ENCODE measurements at places on chromosomes 7 and 10. TPM values are rescaled to one million over a fixed set of nuclear protein-coding genes. Genes with fewer than 3 reads are reported as not detected.

- no peak for DNase-seq
Measured at GRCh38 chr10:30114881-30115625, 55.7 kb upstream of the JCAD start.

DNA sequence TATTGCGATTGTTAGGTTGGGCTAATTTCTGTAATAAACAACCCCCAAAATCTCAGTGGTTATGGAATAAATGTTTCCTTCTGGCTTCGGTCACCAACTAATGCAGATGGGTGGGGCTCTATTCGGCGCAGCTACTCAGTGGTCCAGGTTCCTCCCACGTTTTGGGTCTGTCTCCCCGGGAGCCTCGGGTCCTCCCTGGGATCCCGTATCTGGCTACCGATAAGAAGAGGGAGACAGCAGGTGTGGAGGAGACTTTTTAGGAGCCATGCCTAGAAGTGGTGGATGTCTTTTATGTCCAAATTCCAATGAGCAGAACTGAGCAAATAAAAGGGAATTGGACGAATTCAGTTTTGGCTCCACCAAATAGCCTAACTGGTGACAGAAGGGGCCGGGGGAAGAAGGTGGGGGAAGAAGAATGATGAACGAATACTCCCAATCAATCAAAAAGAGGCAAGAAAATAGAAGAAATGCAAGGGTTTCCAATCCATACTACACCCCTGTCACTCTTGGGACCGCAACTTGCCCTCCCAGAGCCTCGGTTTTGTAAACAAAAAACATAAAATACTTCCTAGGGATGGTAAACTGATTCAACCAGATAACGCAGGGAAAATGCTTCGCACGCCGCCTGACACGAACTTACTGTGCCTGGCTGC is 498 bp upstream of the C10orf53 start:
- no peak for DNase-seq

Gene SPDYE8
- total RNA-seq, result not detected

DNA sequence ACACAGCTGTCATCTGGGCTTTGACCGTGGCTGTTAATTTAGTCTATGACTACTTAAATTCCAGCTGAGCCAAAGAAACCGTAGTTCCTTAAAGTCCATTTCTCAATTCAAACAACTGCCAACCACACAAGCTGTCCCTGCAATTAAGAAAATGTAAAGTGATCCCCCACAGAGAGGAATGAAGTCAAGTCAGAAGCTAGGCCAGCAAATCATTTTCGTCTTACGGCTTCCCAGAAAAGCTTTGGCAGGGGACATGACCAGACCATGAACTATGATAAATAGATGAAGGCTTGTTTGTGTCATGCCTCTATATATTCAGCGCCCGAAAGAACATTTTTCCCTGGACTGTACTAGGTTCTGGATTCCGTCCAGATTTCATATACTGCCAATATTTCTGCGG is 54.6 kb downstream of the HACD1 start:
- DNase-seq, result no peak

- no peak for DNase-seq
Measured at GRCh38 chr7:142445019-142445686, 187.3 kb upstream of the PRSS58 start.

GRCh38 chr10:17787087-17787961 is 21.8 kb upstream of the MRC1 start:
- DNase-seq, result no peak

DNA sequence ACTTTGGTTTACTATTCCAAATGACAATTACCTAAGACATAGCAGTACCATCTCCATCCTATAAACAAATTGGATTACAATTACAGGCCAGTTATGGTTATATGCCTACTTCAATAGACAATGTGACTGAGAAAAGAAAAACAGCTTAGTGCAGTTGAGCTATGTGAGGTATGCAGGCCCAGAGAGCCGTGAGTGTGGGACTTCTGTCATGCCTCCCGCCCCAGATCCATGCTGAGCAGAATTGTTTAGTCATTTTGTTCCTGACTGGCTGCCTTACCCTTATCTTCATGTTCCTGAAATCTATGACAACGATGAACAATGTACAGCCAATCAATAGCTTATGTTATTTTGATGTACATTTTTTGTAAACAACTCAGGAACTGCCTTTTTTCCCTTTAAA is 21.7 kb downstream of the LARP4B start:
- no peak for DNase-seq

GRCh38 chr7:2971914-2972834 is 71.5 kb downstream of the CARD11 start:
- DNase-seq, result no peak

- no peak for DNase-seq
Measured at GRCh38 chr7:47497367-47498096, 84.4 kb downstream of the TNS3 start.

Gene HOGA1
- total RNA-seq, result not detected

Gene CYP2C18
- total RNA-seq, result 24.3 TPM

DNA sequence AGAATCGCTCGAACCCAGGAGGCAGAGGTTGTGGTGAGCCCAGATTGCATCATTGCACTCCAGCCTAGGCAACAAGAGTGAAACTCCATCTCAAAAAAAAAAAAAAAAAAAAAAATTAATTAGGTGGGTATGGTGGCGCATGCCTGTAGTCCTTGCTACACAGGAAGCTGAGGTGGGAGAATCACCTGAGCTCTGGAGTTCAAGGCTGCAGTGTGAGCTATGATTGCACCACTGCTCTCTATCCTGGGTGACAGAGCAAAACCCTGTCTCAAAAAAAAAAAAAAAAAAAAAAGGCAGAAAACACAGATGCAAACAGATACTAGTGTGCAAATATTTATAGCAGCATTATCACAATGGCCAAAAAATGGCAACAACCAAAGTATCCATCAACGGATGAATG is 134.4 kb downstream of the RGS10 start:
- DNase-seq, result no peak

Gene LRRC17
- total RNA-seq, result 0.67 TPM

GRCh38 chr7:49775065-49775948 is 1.9 kb downstream of the VWC2 start:
- DNase-seq, result no peak

GRCh38 chr10:33306701-33307519 is 27.6 kb downstream of the NRP1 start:
- DNase-seq, result no peak

DNA sequence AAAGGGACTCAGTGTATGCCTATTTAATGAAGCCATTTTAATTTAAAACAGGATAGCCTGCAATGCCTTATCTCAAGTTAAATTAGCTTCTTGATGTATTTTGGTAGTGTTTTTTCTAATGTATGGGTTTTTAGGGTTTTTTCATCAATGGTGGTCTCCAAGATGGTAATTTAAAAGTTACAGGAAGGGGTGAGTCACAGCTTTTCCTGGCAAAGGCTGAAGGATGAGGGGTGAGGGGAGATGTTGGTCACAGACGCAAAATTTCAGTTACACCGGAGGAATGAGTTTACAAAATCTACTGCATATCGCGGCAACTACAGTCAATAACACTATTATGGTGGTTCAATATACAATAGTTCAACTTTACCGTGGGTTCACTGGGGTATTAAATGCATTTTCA is 31.6 kb downstream of the CCDC3 start:
- DNase-seq, result no peak

DNA sequence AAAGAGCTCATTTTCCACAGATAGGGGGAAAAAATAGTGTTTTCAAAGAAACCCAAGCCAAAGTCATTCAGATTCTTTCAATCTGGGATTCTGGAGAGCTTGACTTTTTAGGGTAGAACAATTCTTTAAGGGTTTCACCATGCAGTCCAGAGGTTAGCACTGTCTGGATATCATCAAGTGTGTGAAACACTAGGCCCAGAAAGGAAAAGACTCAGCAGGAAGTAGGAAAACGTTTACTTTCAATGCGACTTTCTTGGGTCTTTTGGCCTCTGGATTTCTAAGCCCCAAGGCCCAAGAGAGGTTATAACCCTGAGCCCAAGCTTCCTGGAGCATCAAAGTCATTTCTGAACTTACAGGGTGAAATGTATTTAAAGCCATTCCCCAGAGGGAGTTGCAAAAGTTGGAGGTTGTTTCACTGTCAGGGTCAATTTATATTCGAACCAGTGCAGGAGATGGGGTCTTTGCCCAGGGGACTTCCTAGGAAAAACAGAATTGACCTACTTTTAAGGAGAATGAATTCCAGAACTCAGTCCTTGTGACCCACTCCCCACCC is 158.0 kb downstream of the C7orf25 start:
- no peak for DNase-seq

- DNase-seq, result no peak
Measured at GRCh38 chr10:13961097-13961496, 369.6 kb downstream of the FRMD4A start.

Gene SPDYE2
- not detected for total RNA-seq

- DNase-seq, result no peak
Measured at GRCh38 chr7:120480930-120481329, 208.0 kb downstream of the KCND2 start.

- no peak for DNase-seq
Measured at GRCh38 chr7:132805766-132806165, 229.5 kb upstream of the PLXNA4 start.

DNA sequence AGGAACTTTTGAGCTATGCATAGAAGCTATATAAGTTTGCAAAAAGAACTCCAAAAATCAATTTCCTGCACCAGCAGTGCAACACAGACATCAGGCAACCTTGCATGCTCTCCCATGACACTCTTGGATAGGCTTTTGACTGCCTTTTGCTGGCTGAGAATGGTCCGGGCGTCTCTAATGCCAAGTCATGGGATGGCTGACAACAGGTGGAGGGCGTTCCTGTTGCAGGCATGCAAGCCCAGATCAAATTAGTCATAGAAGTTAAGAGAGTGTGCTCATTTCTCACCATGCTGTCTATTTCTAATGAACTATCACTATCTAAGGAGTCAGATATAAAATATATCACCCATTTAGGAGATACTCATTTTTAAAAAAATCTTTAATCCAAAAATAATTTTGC is 8.4 kb downstream of the PLCE1 start:
- no peak for DNase-seq

Measured in left colon (tissue), 2 donors.